ENCODE measurements at places on chromosomes 1 and 21.

DNA sequence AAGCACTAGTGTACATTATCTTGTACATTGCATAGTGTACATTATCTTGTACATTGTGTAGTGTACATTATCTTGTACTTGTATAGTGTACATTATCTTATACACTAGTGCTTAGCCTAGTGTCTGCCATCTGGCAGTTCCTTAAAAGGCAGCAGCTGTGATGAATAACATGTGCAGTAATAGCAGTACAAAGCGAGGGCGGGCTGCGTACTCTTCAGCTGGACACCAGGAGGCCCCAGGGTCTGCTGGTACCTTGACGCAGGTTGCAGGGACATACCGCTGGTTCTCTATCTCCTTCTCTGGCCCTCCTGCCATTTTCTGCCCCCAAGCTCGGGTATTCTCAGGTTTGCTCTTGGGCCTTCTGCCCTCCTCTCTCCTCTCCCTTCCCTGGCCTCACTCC is 149.6 kb downstream of the SEC16B start:
- no peak for DNase-seq

DNA sequence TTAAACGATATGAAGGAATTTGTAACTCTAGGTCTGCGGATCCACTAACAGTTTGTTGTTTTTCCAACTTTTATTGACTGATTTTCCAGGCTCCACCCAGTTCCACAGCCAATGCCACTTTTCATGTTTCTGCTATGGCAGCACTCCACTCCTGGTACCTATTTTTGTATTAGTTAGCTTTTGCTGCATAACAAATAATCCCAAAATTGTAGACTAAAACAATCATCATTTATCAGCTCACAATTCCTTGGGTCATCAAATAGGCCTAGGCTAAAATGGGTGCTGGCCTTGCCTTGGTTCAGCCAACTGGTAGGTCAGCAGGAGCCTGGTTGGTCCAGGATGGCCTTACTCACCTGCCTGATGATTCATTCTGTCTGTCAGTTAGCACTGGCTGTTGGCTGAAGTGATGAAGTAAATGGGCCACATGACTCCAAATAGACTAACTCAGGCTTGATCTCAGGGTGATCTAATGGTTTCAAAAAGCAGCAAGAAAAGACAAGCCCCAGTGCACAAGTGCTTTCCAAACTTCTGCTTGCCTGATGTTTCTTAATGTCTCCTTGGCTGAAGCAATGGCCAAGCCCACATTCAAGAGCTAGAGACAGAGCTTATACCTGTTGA is 3.2 kb upstream of the C8B start:
- DNase-seq, result no peak

- no peak for DNase-seq
These were observed 12.3 kb upstream of the PHC2 start for GRCh38 chr1:33443080-33443704.

DNA sequence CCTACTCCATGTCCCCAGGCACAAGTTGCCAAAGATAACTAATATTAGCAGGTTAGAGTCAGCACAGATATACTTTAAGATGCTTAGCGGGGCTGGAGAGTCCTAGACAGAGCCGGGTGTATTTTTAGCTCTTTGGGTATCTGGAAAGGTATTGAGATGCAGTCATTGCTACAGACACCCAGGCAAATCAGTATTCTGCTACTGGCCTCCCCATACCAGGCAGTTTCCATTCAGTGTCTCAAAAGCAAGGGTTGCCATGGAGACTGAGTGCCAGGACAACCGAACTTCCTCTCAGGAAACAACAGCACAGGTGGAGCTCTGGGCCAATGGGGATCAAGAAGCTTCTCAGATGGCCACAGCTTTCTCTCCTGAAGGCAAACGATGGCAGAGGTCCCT is 45.3 kb downstream of the KCNC4 start:
- DNase-seq, result no peak

DNA sequence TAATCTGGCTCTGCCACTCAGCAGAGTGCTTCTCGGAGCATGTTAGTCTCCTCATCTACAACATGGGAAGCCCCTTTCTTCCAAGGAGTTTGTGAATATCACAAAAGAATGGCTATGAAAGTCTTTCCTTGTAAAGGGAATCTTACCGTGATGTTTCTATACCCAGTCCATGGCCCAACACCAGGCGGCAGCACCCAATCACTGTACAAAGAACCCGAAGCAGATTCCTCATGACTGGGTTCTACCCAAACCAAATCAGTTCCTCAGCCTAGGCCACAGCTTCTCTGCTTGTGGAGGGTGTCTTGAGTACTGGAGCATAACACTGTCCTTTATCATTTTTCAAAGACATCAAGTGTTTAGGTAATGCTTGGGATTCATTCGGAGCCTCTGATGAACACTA is 16.6 kb upstream of the SLFNL1 start:
- DNase-seq, result no peak

DNA sequence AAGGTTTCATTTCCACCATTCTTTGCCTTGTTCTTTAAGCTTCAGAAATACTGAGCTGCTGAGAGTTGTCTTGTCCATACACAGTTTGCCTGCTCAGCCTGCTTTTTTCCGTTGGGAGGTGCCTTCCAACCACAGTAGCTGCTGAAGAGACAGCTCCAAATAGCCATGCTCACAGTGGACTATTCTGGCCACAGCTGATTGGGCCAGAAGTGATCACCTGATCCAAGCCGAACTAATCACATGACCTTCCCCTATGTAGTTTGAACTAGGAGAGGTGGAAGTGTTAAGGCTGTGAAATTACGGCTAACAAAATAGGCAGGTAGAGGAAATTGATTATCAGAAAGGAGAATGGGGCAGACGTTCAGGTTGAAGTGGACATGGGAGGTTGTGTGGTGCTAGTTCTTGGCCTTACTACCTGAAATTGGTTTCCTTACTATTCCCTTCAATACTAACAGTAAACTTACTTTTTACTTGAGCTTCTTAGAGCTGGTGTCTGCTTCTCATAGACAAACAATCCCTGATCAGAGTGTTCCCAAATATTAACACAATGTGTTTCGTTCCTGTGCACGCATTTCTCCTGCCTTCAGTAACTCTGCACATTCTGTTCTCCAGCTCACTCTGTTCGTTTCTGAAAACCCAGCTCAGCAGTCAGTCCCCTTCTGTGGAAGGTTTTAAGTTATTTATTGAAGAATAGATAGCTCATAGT is 136.1 kb downstream of the RWDD3 start:
- no peak for DNase-seq

DNA sequence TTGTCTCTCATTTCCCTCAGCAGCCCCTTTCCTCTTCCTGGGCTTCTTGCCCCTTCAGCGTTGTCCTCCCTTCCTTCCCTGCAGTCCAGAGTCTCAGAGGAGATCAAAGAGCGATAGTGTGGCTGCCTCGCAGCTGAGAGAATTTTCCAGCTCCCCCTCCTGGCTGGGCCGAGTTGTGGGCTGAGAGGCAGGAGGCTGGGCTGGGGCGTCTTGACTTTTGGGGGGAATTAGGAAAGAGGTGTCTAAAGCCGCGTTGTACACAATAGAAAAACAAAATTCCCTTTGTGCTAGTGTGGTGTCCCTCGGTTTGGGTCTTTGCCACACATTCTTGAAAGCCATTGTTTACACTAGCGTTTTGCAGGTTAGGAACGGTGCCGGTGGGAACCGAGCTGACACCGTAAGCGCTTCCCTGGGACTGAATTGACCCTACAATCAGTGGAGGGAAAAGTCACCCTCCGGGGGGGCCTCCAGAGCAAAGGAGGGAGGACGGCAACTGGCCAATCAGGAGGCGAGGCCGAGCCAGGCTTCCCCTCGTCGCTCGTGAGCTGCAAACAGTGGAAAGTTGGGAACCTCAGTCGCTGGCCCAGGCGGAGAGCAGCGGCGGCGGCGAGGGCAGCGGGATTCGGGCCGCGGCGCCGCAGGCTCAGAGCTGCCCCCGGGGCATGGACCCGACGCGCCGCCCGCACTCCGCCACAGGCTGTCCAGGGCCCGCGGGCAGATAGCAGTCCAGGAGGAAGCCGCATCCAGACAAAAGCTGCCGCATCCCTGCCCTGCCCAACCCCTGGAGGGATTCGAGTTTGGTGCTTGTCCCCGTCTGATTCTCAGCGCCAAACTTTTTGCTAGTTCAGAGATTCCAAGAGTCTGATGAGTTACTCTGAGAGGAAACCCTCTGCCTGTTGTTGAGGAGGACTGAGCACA is at the start of gene HMCN1:
HMCN1 (plus strand) TSS at position 574 of the 918 bp plus-strand sequence. CDS start 389 bp downstream, outside the sequence.
- DNase-seq, result peak; percentile 8

GRCh38 chr1:235644693-235645305 is 4.8 kb downstream of the GNG4 start:
- DNase-seq, result no peak

DNA sequence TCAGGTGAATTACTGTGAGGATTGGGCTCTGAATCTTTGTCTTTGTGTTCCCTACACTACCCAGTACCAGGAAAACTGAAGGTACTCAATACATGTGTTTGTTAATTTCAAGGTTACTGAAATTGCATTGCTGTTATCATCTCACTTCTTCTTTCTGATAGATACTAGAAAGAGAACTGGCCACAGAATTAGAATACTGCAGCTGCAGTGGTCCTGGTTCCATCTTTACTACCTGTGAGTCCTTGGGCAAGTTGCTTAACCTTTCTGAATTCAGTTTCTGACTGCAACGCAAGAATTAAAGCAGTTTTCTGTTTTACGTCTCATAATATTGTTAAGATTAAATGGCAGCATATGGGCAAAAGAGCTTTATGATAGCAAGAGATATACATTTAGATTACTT is 263.5 kb downstream of the LMO4 start:
- no peak for DNase-seq

GRCh38 chr1:222592171-222592570 is 2.4 kb upstream of the TAF1A start:
- DNase-seq, result no peak

DNA sequence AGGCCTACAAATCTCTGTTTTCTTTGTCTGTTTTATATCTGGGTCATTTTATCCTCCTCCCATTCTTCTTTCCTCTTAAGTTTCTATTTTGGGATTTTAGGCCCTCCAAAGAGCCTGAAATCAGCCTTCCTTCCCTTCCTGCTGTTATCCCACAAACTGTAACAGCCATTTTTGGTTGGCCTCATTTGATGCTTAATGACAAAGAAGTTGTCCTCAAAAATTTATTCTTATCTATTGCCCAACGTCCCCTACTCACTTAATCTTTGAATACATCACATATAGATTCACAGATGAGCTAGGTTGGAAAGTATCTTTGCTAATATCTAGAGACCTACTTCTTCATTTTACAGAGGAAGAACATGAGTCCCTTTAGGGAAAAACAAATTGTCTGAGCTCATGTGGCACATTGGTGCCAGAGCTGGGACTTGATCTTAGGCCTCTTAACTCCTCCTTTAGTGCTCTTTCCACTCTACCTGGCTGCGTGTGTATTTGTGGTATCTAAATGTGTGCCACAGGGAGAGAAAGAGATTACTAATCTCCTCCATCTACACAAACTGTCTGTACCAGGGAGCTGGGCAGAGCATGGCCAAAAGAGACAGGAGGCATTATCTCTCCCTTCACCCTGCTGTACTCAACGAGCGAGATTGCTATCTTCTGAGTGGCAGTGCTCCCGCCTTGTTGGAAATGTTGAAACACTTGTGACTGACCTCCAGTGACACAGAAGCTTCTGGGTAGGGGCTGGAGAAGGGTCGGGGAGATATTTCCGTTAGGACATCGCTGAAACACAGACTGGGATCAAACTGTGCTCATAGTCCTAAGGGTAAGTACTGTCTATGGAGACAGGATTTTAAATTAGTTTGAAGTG is 30.1 kb downstream of the RHEX start:
- DNase-seq, result no peak

- DNase-seq, result no peak
These were observed 5.6 kb downstream of the SH3BP5L start for GRCh38 chr1:248820041-248820585.

GRCh38 chr1:231039161-231040018 is 664 bp downstream of the FAM89A start:
- peak; percentile 30 for DNase-seq

DNA sequence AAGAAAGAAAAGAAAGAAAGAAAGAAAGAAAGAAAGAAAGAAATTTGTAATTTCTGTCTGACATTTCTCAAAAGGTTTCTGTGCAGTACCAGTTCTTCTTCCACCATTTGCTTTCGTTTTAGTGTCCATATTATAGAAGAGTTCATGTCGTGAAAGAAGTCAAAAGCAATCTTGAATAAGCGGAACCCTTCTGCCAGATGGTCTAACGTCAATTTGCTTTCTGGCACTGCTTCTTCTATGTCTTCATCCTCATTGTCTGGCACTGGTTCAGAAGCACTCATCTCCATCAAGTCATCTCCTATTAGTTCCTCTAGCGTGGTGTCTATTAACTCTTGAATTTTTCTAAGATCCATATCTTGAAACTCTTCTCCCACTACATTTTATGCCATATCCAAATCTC is 170.0 kb upstream of the KCTD3 start:
- DNase-seq, result no peak

DNA sequence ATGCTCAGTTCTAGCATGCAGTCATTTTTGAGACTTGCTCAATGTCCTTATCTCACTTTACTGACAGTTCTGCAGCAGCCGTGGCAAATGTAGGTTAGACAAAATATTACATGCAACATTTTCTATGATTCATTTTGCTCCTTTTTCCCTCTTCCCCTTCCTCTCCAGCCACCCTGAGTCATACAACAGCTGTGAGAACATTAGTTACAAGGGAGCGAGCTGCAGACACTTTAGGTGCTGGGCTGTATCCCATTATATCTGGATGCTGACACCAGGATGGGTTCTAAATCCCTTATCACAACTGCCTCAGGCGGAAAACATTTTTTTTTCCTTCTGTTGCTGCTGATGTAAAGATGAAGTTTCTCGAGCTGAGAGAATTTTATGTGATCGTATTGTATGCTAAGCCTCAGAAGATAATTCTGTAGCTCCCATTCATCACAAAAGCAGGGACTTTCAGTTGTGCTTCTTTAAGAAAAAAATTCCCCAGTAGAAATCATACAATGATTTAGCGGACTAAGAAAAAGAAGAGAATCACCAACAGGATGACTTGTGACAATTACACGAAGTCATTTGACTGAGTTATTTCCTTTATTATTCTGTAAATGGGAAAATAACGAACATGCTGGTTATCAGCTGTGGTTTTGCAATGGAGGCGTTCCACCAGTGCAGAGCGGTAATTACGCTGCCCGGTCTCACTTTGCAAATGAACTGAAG is 345.0 kb downstream of the DISC1 start:
- DNase-seq, result no peak

DNA sequence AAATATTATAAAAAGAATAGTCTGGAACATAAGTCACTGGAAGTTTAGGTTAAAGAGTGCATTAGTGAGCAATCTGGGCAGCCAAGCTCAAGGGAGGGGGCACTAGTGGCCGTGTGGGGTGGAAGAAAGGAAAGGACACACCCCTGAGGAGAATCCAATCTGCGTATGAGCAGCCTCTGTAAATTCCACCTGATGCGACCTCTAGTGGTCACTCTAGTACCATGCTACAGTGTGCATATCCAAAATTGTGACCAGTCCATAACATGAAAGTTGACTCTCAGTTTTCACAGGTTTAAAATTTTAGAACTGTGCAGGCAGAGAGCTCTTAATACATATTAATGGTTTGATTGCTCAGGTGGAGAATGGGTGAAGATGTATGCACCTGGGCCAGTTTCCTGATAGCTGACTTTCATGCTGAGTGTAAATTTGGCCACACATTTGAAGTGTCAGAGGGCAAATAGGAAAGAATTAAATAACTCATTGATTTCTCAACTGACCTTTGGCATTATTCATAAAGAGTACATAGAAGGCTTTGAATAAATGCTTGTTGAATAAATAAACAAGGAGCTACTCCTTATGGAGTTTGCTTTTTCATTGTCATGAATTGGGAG is 105.9 kb upstream of the C21orf91 start:
- peak; percentile 26 for DNase-seq
